ENCODE measurements at places on chromosomes 6 and 20.

DNA sequence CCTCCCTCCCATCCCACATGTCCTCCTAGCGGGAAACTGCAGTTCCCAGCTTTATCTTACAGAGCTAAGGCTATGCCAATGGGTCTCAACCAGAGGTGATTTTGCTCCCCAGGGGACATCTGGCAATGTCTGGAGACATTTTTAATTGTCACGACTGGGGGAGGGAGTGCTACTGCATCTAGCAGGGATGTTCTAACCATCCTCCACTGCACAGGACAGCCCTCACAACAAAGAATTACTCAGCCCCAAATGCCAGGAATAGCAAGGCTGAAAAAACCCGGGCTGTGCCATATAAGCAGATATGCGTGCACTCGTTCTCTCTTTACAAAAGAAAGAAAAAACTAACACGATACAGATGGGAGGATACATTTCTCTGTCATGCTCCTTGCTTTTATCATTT is 8.5 kb downstream of the MRPS18A start:
- no peak for DNase-seq

DNA sequence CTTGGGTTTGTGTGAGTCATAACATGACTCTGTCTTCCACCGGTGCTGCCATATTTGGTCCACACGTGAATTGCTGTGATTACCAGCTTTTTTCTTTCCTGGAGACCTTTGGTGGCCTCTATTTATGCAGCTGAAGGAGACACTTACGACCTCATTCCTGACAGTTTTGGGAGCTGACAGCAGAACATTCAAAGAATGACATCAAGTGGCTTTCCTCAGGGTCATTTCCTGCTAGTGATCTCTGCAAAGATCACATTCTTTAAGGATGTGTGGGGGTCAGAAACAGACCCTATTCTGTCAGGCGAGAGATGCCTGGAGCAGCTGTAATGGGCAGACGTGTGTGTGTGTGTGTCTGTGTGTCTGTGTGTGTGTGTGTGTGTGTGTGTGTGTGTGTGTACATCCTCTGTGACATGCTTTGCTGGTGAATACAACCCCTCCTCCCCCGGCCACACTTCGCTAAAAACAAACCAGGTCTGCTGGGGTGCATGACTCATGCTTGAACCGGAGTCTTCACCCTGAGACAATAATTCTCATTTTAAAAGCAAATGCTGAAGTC is 115.6 kb downstream of the TMEM170B start:
- peak; percentile 20 for DNase-seq

DNA sequence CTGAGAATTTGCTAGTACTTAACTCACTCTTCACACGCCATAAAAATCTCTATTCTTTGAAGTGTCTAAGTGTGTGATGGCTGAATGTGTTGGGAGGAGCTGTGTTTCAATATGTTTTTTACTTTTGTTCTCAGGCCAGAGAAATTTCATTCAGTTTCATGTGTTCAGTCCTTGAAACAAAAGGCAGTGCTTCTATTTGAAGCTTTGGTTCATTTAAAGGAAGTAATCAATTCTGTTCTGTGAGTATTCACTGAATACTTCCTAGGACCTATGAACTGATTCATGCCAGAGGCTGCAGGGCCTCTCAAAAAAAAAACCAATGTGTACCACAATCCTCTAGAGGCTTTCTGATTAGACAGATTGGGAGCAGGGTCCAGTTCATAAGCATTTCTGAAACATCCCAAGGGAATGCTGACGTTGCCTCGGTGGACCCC is 12.4 kb upstream of the F13A1 start:
- DNase-seq = no peak

DNA sequence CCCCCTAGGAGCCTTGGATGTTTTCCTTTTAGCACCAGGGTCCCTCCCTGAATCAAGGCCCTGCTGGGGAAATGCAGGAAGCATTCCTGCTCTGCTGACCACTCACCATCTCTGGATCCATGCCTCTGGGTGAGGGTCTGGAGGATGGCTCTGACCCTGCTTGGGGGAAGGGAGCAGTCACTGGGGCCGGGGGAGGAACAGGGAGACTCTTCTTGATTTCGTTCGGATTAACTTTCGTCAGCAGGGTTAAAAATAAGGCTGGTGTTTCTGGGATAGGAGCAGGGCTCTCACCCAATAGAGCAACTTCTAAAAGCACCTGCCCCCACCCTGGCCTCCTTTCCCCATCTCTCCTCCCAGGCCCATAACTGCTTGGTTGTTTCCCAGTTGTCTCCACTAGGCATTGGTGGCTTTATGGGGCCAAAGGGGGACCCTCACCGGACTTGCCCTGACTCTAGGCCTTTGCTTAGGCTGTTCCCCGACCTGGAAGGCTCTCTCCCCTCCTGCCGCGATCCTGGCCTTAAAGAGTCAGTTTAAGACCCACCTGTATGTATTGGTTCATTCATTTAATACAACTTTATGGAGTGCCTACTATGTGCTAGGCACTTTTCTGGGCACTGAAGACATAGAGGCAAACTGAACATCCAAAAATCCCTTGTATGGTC is 63.0 kb downstream of the JPH2 start:
- no peak for DNase-seq

DNA sequence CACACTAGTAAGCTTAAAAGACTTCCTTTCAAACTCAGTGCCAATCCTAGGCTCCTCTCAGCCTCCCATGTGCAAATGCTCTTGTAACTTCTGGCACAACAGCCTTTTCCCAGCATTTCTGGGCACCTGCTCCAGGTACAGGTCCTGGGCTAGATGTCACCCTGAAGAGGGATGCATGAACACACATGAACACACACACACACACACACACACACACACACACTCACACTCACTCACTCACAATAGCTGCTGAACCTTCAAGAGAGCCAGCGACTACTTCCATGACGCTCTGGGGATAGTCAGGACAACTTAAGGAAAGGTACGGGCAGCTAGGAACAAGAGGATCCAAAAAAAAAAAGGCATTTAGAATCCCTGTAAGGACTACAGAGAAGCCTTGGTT is 122.8 kb downstream of the INSM1 start:
- no peak for DNase-seq

DNA sequence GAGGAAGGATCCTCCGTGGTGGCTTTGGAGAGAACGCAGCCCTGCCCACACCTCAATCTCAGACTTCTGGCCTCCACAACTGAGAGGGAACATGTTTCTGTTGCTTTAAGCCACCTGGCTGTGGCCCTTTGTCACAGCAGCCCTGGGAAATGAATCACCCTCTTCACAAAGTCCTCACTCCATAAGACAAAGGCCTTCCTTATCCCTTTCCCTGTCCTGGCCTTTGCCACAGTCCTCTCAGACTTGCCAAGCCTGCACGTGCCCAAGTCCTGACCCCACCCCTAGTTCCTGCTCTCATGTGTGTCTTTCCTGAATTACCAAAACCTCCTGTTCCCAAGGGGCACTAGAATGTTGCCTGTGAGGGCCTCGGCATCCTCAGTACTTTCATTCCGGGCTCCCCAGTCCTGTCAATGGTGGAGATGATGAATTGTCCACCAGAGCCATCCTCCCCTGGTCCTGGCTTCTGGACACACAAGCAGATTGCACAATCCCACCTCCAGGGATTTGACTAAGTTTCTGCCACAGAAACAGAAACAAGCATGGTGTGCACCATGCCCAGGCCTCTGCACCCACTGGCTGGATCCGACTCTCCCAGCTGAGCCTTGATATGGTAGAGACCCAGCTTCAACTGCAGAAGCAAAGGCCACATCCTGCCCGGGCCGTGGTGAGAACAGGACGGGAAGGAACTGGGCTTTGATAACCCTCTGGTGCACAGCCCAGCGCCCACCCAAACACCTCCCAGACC is 232.6 kb upstream of the PDE10A start:
- DNase-seq = no peak

GRCh38 chr6:167341038-167341583 is 16.2 kb downstream of the TTLL2 start:
- DNase-seq = no peak

Measured in neural crest cell (in vitro differentiated cells).